ENCODE measurements at places on chromosomes 7 and 10. TPM values are rescaled to one million over a fixed set of nuclear protein-coding genes. Genes with fewer than 3 reads are reported as not detected.

Gene UCMA
- total RNA-seq, result not detected

Gene CHAT
- 3.3 TPM for total RNA-seq

Gene PRSS2
- not detected for total RNA-seq

Gene PON1
- not detected for total RNA-seq

Gene CYP26C1
- total RNA-seq, result 0.37 TPM

Gene OR2A1
- total RNA-seq, result 0.19 TPM

Gene CCDC136
- total RNA-seq, result 72.2 TPM

Gene GPR26
- total RNA-seq, result not detected

Gene SAMD9L
- not detected for total RNA-seq

Gene PDZD7
- 0.50 TPM for total RNA-seq

Gene TMEM270
- not detected for total RNA-seq

Gene PRRT4
- total RNA-seq, result 3.1 TPM

Gene PDE6C
- not detected for total RNA-seq

Gene CACNA2D1
- 4.5 TPM for total RNA-seq

Gene BLNK
- total RNA-seq, result not detected

Gene TMEM196
- 0.55 TPM for total RNA-seq

Gene TFR2
- total RNA-seq, result 1.7 TPM

Gene TACC2
- 52.6 TPM for total RNA-seq

Gene NPFFR1
- total RNA-seq, result not detected

Gene PPP1R17
- 1.2 TPM for total RNA-seq

Gene VSTM4
- total RNA-seq, result 2.3 TPM

Gene XRCC2
- 28.2 TPM for total RNA-seq

Gene NODAL
- not detected for total RNA-seq

Gene HMX2
- not detected for total RNA-seq

Gene C7orf57
- not detected for total RNA-seq

Gene ASIC3
- total RNA-seq, result 6.0 TPM

All from neural crest cell (in vitro differentiated cells).